Gastrocnemius medialis (tissue), 4 donors: ENCODE measurements at places on chromosomes 7 and 10.

- DNase-seq, result no peak
Observed at GRCh38 chr7:42250411-42250810, 13.4 kb upstream of the GLI3 start.

DNA sequence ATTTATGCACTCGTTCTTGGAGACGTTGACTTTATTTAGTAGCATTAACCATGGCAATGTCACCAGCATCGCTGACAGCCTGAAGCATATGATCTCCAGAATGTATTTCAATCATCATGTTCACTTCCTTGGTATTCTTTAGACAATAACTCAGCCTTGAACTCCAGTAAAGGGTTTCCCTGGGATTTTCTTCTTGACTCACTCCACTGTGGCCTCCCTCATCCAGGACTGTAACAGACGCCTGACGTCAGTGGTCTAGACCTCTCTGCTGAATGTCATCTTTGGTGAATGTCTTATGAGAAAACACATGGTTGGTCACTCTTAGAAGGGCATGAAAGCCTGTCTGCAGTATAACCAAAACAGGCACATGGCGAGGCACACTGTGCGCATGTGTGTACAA, 64.4 kb downstream of the EGFR start:
- DNase-seq, result no peak

GRCh38 chr7:76423666-76424412, 911 bp upstream of the ZP3 start:
- no peak for DNase-seq

GRCh38 chr10:14089556-14090292, 241.0 kb downstream of the FRMD4A start:
- DNase-seq, result no peak

- DNase-seq, result no peak
Observed at GRCh38 chr7:137947046-137947445, 54.8 kb downstream of the CREB3L2 start.

- no peak for DNase-seq
Observed at GRCh38 chr10:114987995-114988394, 50.0 kb downstream of the TRUB1 start.

- peak; percentile 26 for DNase-seq
Observed at GRCh38 chr7:54837168-54837567, 78.2 kb upstream of the SEC61G start.

DNA sequence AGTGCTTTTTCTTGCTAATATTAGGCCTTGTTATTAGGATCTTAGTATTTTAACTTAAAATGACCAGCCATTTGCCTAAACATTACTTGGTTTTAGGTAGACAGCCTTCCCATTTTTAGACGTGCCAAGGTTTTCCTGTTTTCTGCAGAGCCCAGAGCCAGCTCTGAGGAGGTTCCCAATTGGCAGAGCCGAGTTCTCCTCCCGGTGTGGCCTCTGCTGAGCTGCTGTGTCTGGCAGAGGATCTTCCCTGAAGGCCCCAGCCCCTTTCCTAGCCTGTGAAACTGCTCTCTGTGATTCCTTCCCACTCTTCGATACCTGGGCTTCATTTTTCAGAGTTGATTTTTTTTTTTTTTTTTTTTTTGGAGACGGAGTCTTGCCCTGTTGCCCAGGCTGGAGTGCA, 91.4 kb downstream of the EEPD1 start:
- no peak for DNase-seq

- DNase-seq, result no peak
Observed at GRCh38 chr7:112515989-112516388, 35.2 kb downstream of the LSMEM1 start.

- DNase-seq, result no peak
Observed at GRCh38 chr10:122122493-122122892, 133.5 kb downstream of the TACC2 start.

- DNase-seq, result no peak
Observed at GRCh38 chr7:117186218-117187010, 136.4 kb downstream of the WNT2 start.

DNA sequence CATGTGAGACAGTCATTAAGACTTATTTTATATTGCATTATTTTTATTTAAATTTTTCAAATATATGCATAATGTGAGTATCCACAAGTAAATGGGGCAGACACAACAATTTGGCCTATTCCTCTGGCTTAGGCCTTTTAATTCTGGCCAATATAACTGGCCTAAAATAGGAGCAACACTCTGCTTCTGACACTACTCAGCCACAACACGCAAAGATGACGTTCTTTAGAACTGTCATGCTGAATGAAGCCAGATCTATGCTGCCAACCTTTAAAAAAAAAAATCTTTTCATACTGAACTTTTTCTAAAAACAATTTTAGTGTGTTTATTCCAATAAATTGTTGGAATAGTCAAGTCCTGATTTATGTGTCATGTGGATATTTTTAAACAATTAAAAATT, 355.0 kb upstream of the BMPER start:
- DNase-seq, result no peak

- peak; percentile 30 for DNase-seq
Observed at GRCh38 chr10:21496343-21497176, 28.9 kb downstream of the SKIDA1 start.

DNA sequence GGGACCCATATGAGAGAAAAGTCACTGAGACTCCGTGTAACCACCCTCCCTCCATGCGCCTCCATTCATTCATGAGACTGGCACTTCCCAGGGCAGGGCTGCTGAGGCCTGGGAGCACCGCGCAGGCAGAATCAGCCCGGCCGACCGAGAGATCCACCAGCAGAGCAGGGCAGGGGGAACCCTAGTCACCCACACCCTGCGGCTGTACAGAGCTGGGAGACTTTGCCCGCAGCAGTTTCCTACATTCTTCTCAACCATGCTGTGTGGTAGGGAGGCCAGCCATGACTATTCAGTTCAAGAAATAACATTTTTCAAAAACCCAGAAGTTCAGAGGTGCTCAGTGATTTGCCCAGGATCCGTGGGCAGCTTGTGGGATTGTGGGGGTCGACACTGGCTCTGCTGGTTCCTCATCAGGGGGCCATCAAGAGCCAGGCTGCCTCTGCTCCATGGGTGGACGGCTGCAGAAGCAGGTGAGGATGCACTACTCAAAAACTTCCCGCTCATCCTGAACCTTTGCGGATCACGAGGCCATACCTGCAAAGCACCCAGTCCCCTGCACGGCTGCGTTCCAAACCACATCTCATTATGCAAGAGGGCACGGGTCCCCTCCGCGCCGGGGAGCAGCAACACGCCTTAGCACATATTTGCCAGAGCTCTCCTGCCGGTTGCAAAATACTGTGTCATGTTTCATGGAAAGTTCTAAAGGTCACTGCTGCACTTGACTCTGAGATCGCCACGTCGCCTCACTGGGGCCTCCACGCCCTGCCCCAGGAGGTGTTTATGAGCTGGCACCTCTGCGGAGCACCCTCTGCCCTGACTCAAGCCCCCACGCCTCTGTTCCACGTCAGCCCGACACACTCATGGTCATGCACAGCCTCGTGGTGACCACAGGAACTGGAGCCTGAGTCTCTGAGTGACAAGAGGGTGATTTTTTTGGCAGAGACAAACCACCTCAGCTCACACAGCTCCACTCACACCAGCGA, 132.0 kb downstream of the PRKAG2 start:
- peak; percentile 99 for DNase-seq

GRCh38 chr7:28081016-28081415, 99.6 kb downstream of the JAZF1 start:
- DNase-seq, result peak; percentile 27

- peak; percentile 47 for DNase-seq
Observed at GRCh38 chr10:132627666-132628531, 90.3 kb downstream of the INPP5A start.

- no peak for DNase-seq
Observed at GRCh38 chr10:119139464-119140067, 25.9 kb downstream of the SFXN4 start.

- DNase-seq, result no peak
Observed at GRCh38 chr7:96026611-96027010, 254.3 kb downstream of the DYNC1I1 start.

DNA sequence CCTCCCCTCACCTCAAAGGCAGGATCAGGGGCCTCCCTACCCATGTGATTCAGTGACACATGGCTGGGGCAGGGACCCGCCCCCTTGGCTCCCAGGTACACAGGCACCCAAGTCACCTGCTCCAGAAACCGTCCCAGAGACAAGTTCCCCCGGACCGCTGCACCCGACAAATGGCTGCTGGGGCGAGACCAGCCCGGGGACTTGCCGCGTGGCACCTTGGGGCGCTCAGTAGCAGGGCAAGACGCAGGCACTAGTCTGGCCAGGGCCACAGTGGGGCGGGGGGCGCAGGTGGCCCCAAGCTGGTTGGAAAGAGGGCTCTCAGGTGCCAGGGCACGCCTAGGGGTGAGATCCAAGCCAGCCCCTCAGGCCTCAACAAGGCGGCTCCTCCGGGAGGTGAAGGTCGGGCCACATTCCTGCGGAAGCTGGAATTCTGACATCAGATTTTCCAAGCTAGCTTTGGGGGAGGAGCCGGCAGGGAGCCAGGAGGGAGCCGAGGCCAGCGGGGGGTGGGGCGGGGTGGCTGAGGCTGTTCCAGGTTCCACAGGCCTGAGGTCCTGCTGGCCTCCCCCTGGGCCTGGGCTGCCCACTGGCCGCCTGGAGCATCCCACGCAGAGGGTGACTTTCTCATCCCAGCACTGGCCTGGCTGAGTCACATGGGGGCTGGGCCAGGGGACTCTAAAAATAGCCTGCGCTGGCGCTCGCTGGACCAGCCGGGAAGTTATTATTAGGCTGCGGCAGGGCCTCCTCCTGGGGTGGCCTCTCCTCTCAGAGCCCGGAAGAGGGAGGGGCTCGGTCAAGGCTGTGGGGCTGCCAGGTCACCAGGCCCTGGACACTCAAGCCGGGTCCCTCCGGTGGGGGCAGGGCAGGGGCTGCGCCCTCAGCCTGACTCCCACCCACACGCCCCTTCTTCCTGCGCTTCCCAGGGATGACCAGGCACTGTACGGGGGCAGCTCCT, 20.5 kb upstream of the INPP5A start:
- peak; percentile 92 for DNase-seq

- DNase-seq, result no peak
Observed at GRCh38 chr7:30396389-30396788, 82.2 kb downstream of the NOD1 start.

DNA sequence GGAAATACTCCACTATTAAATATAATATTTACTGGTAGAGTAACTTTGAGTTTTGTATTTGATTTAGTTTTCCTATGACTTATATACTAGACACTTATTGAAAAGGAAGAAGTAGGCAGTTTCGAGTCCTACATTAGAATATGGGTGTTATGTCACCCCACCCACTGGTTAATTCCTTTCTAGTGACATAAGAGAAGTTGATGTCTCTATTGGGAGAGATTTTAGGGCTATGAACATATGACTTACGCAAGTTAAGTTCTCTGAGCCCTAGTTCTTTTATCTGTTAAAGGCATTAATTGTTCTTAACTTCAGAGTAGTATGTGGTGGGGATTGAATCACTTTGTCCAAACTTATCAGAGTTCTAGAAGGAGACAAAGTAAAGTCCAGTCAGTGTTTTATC, 30.5 kb downstream of the CPED1 start:
- no peak for DNase-seq

GRCh38 chr7:68544851-68545250, 1053.4 kb upstream of the AUTS2 start:
- no peak for DNase-seq

DNA sequence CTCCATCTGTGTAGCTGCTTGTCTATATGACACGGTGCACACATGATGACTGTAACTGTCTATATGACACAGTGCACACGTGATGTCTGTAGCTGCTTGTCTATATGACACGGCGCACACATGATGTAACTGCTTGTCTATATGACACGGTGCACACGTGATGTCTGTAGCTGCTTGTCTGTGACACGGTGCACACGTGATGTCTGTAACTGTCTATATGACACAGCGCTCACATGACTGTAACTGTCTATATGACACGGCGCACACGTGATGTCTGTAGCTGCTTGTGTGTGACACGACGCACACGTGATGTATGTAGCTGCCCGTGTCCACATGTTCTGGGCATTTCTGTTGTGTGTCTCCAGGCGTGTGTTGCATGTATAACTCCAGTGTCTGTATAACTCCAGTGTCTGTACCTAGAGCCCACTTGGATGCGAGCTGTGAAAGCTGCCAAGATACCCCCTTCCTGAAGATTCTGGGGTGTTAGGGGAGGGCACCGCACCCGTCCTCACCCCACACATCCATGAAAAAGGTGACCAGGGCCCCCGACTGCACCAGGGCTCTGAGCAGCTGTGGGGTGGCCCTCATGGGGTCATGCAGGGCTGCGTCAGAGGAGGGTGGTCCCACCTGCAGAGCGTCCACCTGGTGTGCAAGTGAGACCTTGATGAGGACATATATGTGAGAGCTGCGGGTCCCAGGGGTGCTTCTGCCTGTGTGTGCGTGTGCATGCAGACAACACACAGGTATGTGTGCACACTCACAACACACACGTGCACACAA, 137.9 kb downstream of the ELFN1 start:
- DNase-seq, result no peak

- no peak for DNase-seq
Observed at GRCh38 chr10:124003070-124003419, 90.4 kb downstream of the CHST15 start.

DNA sequence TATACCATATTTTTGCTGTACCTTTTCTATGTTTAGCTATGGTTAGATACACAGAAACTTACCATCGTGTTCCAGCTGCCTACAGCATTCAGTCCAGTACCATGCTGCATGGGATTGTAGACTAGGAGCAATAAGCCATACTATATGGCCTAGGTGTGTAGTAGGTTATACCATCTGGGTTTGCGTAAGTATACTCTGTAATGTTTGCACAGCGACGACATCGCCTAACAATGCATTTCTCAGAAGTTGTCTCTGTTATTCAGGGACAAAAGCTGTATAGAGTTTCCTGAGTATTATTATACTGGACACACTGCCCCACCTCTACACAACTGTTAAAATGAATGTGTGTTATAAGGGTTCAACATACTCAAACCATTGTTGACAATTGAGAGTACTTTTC, 93.8 kb upstream of the MKI67 start:
- DNase-seq, result no peak

- no peak for DNase-seq
Observed at GRCh38 chr7:113873554-113874151, 45.2 kb downstream of the PPP1R3A start.

DNA sequence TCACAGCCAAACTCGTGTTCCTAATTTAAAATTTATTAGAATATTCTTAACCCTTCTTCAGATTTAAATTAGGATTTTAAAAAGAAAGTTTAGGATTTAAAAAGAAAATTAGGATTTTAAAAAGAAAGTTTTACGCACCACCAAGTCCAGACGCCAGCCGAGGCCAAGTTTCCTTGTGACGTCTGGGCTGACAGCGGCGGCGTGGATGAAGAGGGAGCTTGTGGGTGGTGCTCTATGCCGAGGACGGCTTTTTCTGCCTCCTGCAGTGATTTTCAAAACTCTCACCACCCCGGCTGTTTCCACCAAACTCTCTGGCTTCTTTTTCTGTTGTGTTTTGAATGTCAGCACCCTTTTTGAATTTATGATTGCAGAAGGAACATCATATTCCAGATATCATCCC, 252.9 kb downstream of the DNAJB6 start:
- DNase-seq, result no peak
